Activated CD4-positive, alpha-beta memory T cell treated with anti-CD3 and anti-CD28 coated beads, Interleukin-2, amount 10 ng/mL, durations not matched to agents 7 days and 5 days (primary cell): ENCODE measurements at places on chromosomes 1 and 21.

- peak overlapping the region; percentile 12 for H3K27ac ChIP-seq
- DNase-seq, result no peak
- H3K36me3 ChIP-seq, result peaks cover 28% of the 10 kb centered on the region
- H3K4me3 ChIP-seq, result no peak overlapping the region
- peaks cover 49% of the 10 kb centered on the region for H3K4me1 ChIP-seq
- H3K27me3 ChIP-seq, result no peaks in the 10 kb centered on the region
Observed at GRCh38 chr1:172670316-172670715, 11.4 kb downstream of the FASLG start.

DNA sequence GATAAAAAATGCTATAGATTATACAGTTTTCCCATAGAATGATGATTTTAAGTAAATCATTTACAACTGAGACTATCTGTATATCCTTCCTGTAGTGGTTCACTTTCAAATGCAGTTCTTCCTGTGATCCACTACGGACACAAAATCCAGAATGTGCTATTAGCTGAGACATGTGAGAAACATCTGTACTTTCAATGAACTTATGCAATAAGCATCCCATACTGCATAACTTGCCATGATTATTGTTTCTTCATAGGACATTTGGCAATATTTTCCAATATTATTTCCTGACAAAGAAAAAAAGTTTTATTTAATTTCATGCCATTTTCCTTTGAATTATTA lies 83.5 kb upstream of the PRDX6 start:
- no peaks in the 10 kb centered on the region for H3K27me3 ChIP-seq
- no peaks in the 10 kb centered on the region for H3K4me1 ChIP-seq
- DNase-seq, result no peak
- no peaks in the 10 kb centered on the region for H3K36me3 ChIP-seq

- H3K27ac ChIP-seq, result no peak overlapping the region
- peaks cover 5% of the 10 kb centered on the region for H3K27me3 ChIP-seq
- DNase-seq, result no peak
- peaks cover 14% of the 10 kb centered on the region for H3K4me1 ChIP-seq
- H3K36me3 ChIP-seq, result no peaks in the 10 kb centered on the region
Observed at GRCh38 chr1:116166011-116166571, 54.9 kb downstream of the MAB21L3 start.

DNA sequence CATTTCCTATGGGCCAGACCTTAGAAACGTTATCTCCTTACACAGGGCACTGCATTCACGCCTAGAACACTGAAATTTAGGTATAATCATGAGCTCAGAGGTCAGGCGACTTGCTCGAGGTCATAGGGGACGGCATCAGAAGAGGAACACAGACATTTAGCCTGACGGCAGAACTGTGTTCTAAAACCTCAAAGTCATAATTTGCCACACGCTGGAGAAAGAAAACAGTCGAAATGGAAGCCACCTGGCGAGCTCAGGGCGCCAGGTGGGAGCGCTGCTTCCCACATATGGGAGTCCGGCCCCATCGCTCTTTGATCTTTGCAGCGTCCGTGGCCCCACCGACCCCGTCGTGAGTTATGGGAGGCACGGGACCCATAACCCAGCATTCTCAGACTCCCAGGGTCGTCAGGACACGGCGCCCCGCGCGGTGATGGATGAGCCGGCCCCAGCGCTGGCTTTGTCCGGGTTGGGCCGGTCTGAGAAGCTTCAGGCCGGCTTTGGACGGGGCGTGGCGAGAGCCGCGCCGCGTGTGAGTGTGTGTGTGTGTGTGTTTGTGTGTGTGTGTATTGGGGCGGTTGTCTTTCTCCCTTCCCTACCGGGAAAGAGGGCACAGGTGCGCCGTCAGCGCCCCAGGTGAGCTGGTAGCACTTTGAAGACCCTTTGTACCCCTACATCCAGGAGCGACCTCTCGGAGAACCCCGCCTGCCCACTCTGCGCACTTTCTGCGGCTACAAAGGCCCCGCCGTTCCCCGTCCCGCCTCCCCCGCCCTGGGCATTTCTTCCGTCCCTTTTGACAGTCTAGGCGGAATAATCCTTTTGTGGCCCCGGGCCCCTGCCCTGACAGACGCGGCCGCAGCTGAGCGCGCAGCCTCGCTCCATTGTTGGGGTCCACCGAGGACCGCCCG lies 861 bp upstream of the DRAXIN start:
- no peak overlapping the region for H3K27ac ChIP-seq
- H3K36me3 ChIP-seq, result no peaks in the 10 kb centered on the region
- H3K27me3 ChIP-seq, result peaks cover 58% of the 10 kb centered on the region
- no peak for DNase-seq
- peaks cover 28% of the 10 kb centered on the region for H3K4me1 ChIP-seq

DNA sequence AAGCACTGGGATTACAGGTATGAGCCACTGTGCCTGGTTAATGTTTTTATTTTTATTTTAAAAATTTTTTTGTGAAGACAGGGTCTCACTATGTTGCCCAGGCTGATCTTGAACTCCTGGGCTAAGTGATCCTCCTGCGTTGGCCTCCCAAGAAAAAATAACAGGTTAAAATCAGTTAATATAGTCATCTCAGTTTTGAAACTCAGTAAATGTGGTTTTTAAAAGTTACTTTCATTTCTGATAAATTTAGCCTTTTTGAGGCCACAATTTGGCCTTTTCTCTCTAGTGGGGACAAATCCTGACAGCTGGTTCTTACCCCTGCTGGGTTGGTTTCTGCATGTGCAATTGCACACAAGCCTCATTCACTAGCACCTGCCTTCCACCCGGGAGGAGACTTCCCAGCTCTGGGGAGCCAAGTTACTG lies 13.3 kb downstream of the PMF1 start:
- no peak overlapping the region for H3K4me3 ChIP-seq
- H3K27me3 ChIP-seq, result no peaks in the 10 kb centered on the region
- H3K4me1 ChIP-seq, result peaks cover 58% of the 10 kb centered on the region
- H3K36me3 ChIP-seq, result peaks cover 53% of the 10 kb centered on the region

DNA sequence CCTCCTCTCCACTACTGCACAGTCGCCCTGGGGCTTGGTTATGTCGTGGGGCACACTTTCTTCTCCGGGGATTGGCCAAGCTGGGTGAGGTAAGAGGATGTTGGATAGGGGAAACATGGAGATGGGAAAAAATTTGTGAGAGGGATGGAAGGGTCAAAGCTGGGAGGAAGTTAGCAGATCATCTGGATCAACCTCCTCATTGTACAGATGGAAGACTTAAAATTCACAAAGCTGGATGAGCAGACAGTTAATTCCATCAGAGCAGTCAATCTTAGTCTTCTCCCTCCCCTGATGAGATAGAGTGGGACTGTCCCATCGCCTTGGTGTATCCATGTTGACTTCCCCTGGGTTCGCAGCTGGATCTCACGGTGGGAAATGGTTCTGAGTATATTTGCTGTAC lies 69.6 kb upstream of the CNTN2 start:
- H3K36me3 ChIP-seq, result no peaks in the 10 kb centered on the region
- peaks cover 20% of the 10 kb centered on the region for H3K27me3 ChIP-seq
- no peak overlapping the region for H3K27ac ChIP-seq
- H3K4me3 ChIP-seq, result no peak overlapping the region
- no peaks in the 10 kb centered on the region for H3K4me1 ChIP-seq

DNA sequence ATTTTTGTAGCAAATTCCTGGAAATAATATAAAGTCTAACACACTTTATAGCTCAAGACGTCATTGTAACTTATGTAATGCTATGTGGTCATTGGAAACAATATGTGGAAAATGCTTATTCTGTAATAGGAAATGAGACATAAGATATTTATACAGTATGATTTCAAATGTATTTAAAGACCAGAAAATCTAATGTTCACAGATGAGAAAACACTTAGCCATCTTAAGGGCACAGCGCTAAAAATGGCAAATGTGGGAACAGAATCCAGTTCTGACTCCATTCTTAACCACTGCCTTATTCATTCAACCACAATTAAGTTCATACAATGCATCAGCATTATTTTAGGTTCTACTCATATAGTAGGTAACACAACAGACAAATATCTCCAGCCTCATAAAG lies 12.5 kb downstream of the CSDE1 start:
- peaks cover 66% of the 10 kb centered on the region for H3K4me1 ChIP-seq
- no peak overlapping the region for H3K27ac ChIP-seq
- H3K4me3 ChIP-seq, result no peak overlapping the region
- peaks cover 76% of the 10 kb centered on the region for H3K36me3 ChIP-seq

- H3K27me3 ChIP-seq, result no peaks in the 10 kb centered on the region
- peaks cover 53% of the 10 kb centered on the region for H3K4me1 ChIP-seq
- H3K27ac ChIP-seq, result no peak overlapping the region
- no peak for DNase-seq
- peaks cover 49% of the 10 kb centered on the region for H3K36me3 ChIP-seq
Observed at GRCh38 chr21:34956416-34957316, 92.4 kb downstream of the RUNX1 start.

GRCh38 chr21:35002879-35003722 lies 46.0 kb downstream of the RUNX1 start:
- peaks cover 53% of the 10 kb centered on the region for H3K36me3 ChIP-seq
- no peak overlapping the region for H3K4me3 ChIP-seq
- H3K27me3 ChIP-seq, result no peaks in the 10 kb centered on the region
- no peak overlapping the region for H3K27ac ChIP-seq
- no peak for DNase-seq

DNA sequence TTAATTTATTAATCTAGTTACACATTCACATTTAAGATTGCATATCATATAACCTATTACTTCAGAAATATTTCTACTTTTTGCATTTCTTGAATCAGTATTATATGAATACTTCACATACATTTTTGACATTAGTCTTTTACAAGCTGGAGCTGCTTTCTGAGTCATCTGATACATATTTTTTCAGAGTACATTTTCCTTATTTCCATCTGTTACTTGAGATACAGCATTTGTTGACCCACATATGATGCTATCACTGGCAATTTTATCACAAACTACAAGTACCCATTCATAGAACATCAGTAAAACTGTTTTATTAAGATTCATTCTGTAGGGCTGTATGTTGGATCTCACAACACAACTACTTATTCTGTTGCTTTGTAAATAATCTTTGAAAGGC lies 367.2 kb upstream of the ST6GALNAC5 start:
- H3K27me3 ChIP-seq, result no peaks in the 10 kb centered on the region
- DNase-seq, result no peak
- no peak overlapping the region for H3K27ac ChIP-seq
- no peaks in the 10 kb centered on the region for H3K36me3 ChIP-seq
- H3K4me1 ChIP-seq, result no peaks in the 10 kb centered on the region

GRCh38 chr21:32844653-32845436 lies 73.3 kb upstream of the PAXBP1 start:
- H3K4me1 ChIP-seq, result no peaks in the 10 kb centered on the region
- H3K27me3 ChIP-seq, result peaks cover 16% of the 10 kb centered on the region

DNA sequence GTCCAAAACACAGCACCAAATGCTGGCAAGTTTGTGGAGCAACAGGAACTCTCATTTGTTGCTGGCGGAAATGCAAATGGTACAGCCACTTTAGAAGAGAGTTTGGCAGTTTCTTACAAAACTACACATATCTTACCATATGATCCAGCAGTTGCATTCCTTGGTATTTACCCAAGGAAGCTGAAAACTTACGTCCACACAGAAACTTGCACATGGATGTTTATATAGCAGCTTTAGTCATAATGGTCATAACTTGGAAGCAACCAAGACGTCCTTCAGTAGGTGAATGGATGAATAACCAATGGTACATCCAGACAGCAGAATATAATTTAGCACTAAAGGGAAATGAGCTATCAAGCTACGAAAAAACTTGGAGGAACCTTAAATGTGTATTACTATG lies 66.4 kb downstream of the MARK1 start:
- peaks cover 2% of the 10 kb centered on the region for H3K27me3 ChIP-seq
- H3K4me1 ChIP-seq, result no peaks in the 10 kb centered on the region
- DNase-seq, result no peak
- no peak overlapping the region for H3K27ac ChIP-seq
- no peaks in the 10 kb centered on the region for H3K36me3 ChIP-seq

DNA sequence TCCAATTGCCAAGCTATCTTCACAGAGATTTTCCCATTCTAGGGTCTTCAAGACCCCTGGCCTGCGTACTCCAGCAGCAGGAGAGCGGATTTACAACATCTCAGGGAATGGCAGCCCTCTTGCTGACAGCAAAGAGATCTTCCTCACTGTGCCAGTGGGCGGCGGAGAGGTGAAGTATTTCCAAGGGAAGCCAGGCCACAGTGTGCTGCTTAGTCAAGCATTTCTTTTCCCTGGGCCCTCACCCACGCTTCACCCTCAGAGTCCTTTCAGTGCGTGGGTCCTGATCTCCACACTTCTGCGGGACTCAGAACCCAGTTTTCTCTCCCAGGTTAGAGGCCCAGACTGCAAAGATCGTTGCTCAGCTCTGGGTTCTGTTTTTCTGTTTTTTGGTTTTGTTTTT lies 13.1 kb downstream of the CDCA8 start:
- peaks cover 85% of the 10 kb centered on the region for H3K36me3 ChIP-seq
- peaks cover 2% of the 10 kb centered on the region for H3K4me1 ChIP-seq
- no peak overlapping the region for H3K4me3 ChIP-seq
- no peaks in the 10 kb centered on the region for H3K27me3 ChIP-seq

DNA sequence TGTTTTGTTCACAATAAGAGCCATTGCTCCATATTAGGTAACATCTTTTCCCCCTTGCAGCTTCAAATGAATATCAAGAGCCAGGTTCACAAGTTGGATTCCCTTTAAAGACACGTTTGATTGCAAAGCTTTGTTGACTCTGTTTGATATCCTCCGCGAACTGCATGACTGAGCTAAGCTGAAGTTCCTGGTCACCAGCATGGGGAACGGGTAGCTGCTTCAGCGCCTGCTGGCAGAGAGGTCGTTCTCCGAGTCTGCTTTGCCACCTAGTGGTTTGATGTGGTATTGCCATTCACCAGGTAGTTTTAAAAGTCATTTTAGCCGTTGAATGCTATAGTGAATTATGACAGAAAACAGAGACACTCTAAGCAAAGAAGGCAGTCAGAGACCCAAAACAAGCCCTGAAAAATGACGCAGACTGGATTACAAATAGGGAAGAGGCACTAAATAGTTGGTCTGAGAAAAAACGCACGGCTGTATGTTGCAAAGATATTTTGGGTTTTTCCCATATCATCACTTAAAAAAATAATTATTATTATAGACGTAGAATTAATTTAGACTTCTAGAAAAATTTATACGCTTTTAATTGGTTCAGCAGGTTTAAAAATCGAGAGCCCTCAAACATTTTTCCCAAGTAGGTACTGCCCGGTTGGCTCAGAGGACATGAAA lies 193.5 kb upstream of the FMN2 start:
- peaks cover 10% of the 10 kb centered on the region for H3K27me3 ChIP-seq
- no peak overlapping the region for H3K27ac ChIP-seq
- H3K4me3 ChIP-seq, result no peak overlapping the region
- DNase-seq, result peak; percentile 74
- H3K4me1 ChIP-seq, result peaks cover 6% of the 10 kb centered on the region

GRCh38 chr1:20445956-20446355 lies 40.1 kb downstream of the CAMK2N1 start:
- no peak overlapping the region for H3K27ac ChIP-seq
- no peaks in the 10 kb centered on the region for H3K36me3 ChIP-seq
- H3K4me1 ChIP-seq, result no peaks in the 10 kb centered on the region
- H3K27me3 ChIP-seq, result peaks cover 16% of the 10 kb centered on the region
- H3K4me3 ChIP-seq, result no peak overlapping the region
